Stimulated activated CD4-positive, alpha-beta T cell treated with anti-CD3 and anti-CD28 coated beads, Interleukin-15, amount 100 ng/mL, for 1 hour (primary cell): ENCODE measurements at places on chromosomes 3 and 15.
A peak's percentile ranks its signal among the peaks of the same experiment; 100 is the strongest.

DNA sequence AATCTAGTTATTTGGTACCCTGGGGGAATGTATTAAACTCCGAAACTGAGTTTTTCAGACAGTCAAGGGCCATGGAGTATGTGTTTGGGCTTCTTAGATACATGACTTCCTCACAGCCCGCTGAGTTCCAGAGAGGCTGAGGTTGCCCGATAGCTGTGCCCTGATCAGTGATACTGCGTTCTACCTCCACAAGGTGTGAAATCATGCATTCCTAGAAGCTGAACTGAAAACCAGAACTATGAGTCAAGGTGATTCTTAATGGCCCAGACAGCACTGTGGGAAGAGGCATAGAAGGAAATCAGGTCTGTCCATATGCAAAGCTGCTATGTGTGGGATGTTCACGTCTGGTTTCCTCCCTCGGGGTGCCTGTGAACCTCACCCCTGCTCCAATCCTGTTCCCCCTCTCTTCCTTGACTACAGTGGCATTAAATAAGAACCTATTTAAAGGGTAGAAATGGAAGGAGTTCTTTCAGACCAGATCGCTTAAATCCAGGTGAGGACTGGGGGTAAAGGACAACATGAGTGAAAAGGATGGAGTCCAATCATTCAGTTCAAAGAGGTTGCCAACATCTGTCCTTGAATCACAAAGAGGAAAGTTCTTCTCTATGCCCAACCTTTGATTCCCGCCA lies 74.3 kb downstream of the MYO1E start:
- no peak for DNase-seq

GRCh38 chr3:172089250-172089649 lies 49.9 kb downstream of the FNDC3B start:
- no peak for DNase-seq

GRCh38 chr3:46935168-46935858 lies 41.2 kb downstream of the CCDC12 start:
- DNase-seq = no peak

DNA sequence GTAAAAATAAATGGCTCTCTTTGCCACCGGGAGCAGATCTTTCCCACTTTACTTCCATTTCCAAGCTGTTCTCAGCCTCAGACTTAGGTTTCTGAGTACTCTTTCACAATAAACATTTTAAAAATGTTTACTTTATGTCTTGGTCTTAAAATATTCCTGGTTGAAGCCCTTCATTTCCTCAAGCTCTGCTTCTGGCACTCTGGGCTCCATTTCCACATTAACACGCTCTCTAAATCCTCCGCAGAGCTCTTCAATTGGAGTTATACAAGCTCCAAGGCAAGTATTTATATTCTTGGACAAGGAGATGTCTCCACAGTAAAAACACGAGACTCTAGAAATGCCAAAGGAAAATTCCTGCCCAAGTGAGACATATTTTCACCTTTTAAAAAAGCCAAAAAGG lies 169.3 kb downstream of the GREM1 start:
- DNase-seq = no peak

- no peak for DNase-seq
Measured at GRCh38 chr15:52008698-52009434, 10.2 kb upstream of the MAPK6 start.

GRCh38 chr3:172726380-172726779 lies 15.5 kb upstream of the NCEH1 start:
- DNase-seq = no peak

DNA sequence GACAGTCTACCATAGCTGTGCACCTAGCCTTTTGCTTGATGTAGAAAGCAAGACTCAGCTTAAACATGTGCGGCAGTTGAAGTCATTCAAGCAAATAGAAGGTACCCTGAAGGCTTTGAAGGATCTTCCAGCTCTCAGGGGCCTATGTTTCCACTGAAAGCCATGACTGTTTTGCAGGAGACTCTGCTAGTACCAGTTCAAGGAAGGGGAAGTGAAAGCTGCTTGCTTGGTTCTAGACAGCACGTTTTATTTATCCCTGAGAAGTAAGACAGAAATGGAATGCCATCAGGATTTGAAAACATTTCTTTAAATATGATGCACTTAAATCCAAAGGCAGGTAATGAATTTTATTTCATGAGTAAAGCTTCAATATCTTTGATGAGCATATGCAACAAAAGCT lies 311.4 kb downstream of the PDCD6IP start:
- DNase-seq = no peak

- no peak for DNase-seq
Measured at GRCh38 chr15:80587816-80588456, 107.2 kb upstream of the ABHD17C start.

GRCh38 chr3:174536319-174536718 lies 322.8 kb upstream of the NAALADL2 start:
- no peak for DNase-seq

GRCh38 chr3:124563376-124563775 lies 166.9 kb upstream of the UMPS start:
- DNase-seq = no peak

DNA sequence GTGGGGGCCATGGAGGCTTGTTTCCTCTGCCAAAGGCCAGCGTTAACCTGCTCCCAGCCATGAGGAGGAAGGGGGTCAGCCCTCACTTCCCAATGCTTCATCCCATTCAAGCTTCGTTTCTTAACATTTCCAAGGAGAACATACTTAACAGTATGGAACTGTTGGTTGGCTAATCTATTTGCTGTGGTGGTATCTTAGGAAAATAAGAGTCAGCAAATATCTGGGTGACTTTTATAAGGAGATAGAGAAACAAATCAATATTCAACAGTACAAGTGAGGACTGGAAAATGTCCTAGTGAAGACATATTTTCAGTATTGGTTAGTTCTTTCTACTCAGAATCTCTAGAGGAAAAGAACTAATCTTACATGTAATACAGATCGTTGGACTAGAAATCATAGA lies 223.8 kb upstream of the ARRDC4 start:
- DNase-seq = no peak

DNA sequence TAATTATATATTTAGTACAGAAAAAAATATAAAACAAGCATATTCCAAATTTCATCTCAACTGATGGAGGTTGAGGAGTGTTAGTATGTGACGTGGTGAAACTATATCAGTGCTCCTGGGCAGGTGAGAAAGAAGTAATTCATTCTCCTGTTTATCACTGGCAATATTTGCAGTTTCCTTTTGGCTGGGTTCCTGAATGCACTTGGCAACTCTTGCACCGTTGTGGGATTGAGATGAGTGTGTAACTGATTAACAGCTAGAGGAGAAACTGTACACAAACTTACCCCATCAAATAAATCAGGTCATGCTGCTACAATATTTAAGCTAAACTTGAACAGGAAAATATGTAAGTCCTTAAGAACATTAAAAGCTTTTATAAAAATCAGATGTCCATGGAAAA lies 2.1 kb upstream of the ATP13A4 start:
- no peak for DNase-seq

- no peak for DNase-seq
Measured at GRCh38 chr3:142276781-142277180, 51.4 kb upstream of the GK5 start.

GRCh38 chr3:66405701-66406091 lies 95.1 kb downstream of the LRIG1 start:
- no peak for DNase-seq

- no peak for DNase-seq
Measured at GRCh38 chr15:98002866-98003265, 42.4 kb downstream of the ARRDC4 start.

- no peak for DNase-seq
Measured at GRCh38 chr3:15099364-15100098, 583 bp upstream of the RBSN start.

- DNase-seq = no peak
Measured at GRCh38 chr15:71154607-71155200, 39.4 kb downstream of the THSD4 start.

DNA sequence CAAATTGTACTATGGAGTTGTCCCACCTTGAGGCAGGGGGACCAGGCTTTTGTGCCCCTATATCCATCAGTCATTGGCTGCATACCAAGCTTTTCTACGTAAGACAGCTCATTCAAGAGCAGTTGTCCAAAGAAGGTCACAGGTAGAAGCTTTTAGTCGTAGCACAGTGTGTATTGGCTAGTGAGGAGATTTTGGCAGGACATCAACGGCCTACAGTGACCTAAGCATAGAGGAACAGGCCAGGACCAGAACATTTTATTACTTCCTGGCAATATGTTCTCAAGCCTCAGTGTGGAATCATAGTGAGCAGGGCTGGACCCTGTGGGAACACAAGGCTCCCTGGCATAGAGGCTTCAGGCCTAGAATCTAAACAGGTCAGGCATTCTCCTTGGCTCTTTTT lies 105.4 kb upstream of the ANKRD28 start:
- DNase-seq = no peak

- no peak for DNase-seq
Measured at GRCh38 chr3:127955728-127956127, 40.7 kb downstream of the KBTBD12 start.

GRCh38 chr3:188528396-188528795 lies 374.4 kb downstream of the LPP start:
- no peak for DNase-seq

GRCh38 chr15:52780172-52780980 lies 9.8 kb downstream of the ONECUT1 start:
- peak; percentile 22 for DNase-seq

DNA sequence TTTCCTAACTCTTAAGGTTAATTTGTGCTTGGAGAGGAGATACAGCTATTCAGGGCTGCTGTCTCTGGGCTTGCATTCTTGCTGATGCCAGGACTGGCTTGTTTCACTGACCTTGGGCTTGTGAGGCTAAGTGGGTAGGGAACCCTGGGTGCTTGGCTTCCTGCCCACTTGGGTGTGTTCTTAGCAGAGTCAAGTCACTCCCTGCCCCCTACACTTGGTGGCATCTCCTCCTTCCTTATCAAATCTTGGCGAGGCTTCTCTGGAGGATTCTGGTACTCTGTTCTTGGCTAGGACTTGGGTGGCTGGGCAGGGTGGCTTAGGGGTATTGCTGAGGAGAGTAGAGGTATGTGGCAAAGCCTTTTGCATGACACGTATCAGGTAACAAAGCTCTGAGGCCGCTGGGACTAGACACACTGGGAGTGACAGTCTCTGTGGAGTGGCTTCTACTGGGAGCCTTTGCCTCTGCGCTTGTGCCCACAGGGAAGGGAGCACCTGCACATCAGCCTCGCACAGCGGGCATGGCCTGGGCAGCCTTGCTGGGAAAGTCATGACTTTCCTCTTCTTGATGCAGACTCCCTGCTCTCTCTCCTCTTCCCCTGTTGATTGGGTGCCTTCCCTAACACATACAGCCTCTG lies 41.8 kb downstream of the CHCHD6 start:
- no peak for DNase-seq

- no peak for DNase-seq
Measured at GRCh38 chr3:40200692-40201316, 108.7 kb upstream of the EIF1B start.

GRCh38 chr3:7518456-7518855 lies 657.5 kb downstream of the GRM7 start:
- DNase-seq = no peak

DNA sequence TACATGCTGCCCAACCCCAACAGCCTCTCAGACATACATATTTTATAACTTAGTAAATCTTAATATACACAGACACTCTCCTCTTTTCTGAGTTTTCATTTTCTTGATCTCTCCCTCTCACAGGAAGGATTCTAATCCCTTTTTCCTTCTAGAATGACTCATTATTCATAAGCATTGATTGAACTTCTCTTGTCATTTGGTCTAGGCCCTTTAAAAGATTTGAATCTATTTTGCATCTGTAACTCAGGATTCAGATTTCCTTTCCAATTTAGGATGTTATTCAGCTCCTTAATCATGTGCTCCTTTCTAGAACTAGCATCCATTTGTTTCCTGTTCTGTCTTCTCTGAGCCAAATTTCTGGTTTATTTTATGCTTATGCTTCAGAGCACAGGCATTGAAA lies 624.5 kb upstream of the SGO1 start:
- no peak for DNase-seq

DNA sequence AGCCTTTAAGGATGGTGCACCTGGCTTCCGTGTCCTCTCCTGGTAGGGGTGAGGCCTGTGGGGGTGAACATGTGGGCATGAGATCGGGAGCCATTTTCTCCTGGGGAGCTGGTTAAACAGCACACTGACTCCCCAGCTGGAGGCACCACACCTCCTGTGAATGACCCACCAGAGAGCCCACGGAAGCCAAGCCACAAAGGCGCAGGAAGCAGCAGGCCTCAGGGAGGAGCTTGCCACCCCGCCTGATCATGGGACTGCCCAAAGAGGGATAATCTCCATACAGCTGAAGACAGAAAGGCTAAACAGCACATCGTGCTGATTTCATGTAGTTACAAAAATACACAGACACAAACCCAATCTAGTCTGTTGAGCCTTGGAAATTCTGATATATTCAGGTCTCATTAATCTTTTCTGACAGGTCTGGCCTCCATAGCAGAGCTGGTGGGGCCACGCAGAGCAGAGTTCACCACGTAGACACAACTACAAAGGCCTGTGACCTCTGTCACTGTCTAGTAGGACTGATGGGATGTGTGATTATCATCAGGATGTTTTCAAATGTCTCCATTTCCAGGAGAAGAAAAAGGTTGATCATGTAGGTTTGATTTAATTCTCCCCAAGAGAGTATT lies 75.2 kb downstream of the DUT start:
- no peak for DNase-seq

GRCh38 chr3:184379358-184380184 lies at the start of gene CHRD:
CHRD (plus strand) TSS chr3:184380054; CDS start chr3:184380319, 265 bp downstream.
- DNase-seq = no peak

DNA sequence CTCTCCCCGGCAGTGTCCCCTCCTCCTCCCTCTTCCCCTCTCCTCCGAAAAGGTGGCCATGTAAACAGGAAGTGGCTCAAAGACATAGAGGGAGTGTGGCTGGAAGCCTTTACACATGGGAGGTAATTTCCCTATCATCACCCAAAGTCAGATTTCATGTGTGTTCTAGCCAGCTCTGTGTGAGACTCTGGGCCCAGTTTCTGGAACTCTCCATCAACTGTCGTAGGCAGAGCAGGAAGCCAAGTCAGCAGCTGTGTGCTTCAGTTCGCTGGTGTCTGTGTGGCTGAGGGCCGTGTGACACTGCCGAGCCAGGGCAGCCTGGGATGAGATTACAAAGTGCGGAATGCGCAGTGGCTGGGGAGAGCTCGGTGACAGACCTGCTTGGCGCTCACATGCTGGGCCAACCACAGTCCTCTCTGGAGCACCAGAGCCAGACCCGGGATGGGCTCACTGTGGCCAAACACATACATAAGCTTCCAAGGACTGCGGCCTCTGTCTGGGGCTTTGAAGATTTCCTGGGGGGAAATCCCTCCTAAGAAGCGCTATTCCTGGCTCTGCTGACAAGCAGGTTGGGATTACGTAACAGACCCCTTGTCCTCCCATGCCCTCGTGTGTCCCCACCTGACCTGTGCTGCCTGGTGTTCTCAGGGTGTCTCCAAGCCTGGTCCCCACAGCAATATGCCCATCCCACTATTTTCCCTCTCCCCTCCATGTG lies 50.7 kb downstream of the UMPS start:
- no peak for DNase-seq

DNA sequence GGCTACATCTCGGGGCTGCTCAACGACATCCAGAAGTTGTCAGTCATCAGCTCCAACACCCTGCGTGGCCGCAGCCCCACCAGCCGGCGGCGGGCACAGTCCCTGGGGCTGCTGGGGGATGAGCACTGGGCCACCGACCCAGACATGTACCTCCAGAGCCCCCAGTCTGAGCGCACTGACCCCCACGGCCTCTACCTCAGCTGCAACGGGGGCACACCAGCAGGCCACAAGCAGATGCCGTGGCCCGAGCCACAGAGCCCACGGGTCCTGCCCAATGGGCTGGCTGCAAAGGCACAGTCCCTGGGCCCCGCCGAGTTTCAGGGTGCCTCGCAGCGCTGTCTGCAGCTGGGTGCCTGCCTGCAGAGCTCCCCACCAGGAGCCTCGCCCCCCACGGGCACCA lies 17.0 kb downstream of the ANKRD63 start:
- no peak for DNase-seq
